ENCODE measurements at places on chromosomes 3 and 15. TPM values are rescaled to one million over a fixed set of nuclear protein-coding genes. Genes with fewer than 3 reads are reported as not detected.

DNA sequence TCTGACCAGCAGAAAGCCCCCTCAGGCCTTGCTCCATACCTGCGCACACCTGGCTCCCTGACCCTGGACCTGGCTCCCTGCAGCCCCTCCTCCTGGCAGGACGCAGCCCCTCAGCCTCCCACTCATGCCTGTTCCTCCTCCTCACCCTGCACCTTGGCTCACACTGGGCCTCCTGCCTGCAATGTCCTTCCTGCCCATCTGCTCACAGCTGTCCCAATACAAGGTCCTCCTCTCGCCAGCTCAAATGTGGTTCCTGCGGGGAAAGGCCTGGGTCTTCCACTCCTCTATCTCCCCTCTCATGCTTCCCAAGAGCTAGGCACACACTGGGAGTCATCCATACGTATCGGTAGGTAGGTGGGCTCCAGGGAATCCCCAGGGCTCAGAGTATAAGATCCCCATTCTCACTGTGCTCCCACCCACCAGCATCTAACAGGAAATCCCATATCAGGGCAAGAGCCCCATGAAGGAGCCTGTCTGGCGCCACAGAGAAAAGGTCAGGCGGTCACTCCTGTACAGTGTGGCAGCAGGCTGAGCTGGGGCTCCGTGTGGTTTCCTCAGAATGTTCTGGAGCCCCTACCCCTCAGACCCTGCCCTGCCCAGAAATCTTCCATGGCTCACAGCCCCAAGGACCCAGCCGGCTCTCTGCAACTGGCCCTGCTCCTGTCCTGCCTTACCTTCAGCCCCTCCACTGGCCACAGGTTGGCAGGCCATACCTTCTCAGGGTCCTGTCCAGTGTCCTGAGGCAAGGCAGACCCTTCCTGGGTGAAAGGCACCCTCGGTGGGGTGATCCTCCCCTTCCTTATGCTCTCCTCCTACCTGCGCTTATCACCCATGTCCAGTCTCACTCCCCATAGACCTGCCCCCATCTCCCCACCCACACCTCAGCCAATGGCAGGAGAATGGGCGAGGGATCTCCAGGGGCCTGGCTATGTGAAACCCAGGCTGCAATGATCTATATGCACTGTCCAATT, 10.9 kb downstream of the PLCD1 start:
- H3K27ac ChIP-seq, result no peak overlapping the region
- H3K27me3 ChIP-seq, result no peaks in the 10 kb centered on the region
- H3K36me3 ChIP-seq, result peaks cover 42% of the 10 kb centered on the region

- H3K27me3 ChIP-seq, result no peaks in the 10 kb centered on the region
- no peaks in the 10 kb centered on the region for H3K4me1 ChIP-seq
- DNase-seq, result no peak
- H3K36me3 ChIP-seq, result no peaks in the 10 kb centered on the region
- no peak overlapping the region for H3K4me3 ChIP-seq
Measured at GRCh38 chr15:26287381-26287780, 424.3 kb upstream of the ATP10A start.

DNA sequence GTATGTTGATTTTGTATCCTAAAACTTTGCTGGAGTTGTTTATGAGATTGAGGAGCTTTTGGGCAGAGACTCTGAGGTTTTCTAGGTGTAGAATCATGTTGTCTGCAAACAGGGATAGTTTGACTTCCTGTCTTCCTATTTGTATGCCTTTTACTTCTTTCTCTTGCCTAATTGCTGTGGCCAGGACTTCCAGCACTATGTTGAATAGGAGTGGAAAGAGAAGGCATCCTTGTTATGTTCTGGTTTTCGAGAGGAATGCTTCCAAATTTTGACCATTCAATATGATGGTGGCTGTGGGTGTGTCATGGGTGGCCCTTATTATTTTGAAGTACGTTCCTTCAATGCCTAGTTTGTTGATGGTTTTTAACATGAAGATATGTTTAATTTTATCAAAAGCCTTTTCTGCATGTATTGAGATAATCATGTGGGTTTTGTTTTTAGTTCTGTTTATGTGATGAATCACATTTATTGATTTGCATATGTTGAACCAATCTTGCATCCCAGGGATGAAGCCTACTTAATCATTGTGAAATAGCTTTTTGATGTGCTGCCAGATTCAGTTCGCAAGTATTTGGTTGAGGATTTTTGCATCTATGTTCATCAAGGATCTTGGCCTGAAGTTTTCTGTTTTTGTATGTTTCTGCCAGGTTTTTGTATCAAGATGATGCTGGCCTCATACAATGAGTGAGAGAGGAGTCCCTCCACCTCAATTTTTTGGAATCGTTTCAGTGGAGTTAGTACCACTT, 188.1 kb downstream of the MINAR1 start:
- no peaks in the 10 kb centered on the region for H3K4me1 ChIP-seq
- no peak overlapping the region for H3K4me3 ChIP-seq
- no peaks in the 10 kb centered on the region for H3K36me3 ChIP-seq
- no peak for DNase-seq
- no peak overlapping the region for H3K27ac ChIP-seq
- no peaks in the 10 kb centered on the region for H3K27me3 ChIP-seq

DNA sequence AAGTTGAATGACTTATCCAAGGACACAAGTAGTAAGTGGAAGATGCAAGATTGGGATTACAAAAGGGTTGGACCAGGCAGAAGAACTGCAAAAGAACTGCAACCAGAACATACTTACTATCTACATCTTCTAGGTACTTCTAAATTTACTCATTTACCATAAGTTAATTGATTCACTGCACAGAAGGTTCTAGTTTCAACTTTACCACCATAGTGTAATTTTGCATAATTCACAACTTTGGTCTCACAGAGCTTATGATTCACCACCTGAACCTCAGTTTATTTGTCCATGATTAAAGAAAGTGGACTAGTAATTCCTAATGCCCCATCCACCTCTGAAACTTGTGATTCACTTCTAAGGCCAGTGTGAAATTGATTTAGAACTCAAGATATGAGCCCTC, 236.8 kb upstream of the UBE2E2 start:
- no peak overlapping the region for H3K4me3 ChIP-seq
- no peaks in the 10 kb centered on the region for H3K36me3 ChIP-seq
- DNase-seq, result no peak
- peaks cover 4% of the 10 kb centered on the region for H3K27me3 ChIP-seq
- no peaks in the 10 kb centered on the region for H3K4me1 ChIP-seq

Gene SLC12A1
- not detected for total RNA-seq

DNA sequence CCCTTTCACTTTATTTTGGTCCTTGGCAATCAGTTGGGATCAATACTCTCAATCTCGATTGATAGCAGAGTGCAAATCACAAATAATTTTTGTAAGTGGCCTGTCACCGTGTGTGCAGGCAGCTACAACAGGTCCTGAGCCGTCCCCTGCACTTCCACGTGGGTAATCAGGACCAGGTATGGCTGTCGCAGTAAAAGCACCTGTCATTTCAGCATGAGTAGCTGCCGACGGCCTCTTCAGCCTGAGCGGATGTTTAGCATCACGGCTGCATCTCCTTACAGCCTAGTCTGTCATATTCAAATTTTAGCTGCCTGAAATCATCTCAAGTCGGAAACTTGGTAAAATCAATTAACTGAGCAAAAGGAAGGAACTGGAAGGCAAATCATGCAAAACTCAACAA, 53.0 kb upstream of the FOXP1 start:
- H3K36me3 ChIP-seq, result no peaks in the 10 kb centered on the region
- no peak overlapping the region for H3K27ac ChIP-seq
- H3K4me1 ChIP-seq, result no peaks in the 10 kb centered on the region
- DNase-seq, result no peak
